ENCODE measurements at places on chromosomes 5 and 9.

DNA sequence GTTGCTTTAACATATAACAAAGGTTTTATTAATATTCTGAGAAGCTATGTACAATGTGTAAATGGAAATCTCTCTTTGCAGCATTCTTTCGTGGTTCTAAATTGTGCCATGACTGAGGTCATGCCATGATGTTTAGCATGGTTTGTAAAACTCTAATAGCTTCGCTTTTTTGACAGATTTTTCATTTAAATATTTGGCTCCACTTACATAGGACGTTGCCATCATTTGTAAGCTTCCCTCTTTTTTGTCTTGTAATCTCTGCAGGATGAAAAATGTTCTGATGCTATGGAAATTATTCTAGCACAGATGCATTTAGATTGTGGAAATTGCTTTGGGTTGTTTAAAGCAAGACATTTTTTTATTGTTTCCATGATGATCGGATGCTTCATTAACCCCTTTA is 1054.8 kb downstream of the MAT2B start:
- no peak for DNase-seq

DNA sequence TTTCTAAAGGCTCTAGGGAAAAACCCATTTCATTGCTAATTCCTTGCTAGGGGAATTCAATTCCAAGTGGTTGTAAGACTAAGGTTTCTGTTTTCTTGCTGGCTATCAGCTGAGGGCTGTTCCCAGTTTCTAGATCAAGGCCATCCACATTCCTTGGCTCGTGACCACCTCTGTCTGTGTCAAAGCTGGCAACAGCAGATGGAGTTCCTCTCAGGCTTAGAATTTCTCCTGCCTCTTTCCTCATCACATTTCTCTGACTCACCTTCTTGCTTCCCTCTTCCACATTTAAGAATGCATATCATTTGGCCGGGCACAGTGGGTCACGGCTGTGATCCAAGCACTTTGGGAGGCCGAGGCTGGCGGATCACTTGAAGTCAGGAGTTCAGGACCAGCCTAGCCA is 19.0 kb downstream of the DAB2IP start:
- DNase-seq, result no peak

GRCh38 chr5:66994790-66995189 is 201.8 kb downstream of the CD180 start:
- no peak for DNase-seq

DNA sequence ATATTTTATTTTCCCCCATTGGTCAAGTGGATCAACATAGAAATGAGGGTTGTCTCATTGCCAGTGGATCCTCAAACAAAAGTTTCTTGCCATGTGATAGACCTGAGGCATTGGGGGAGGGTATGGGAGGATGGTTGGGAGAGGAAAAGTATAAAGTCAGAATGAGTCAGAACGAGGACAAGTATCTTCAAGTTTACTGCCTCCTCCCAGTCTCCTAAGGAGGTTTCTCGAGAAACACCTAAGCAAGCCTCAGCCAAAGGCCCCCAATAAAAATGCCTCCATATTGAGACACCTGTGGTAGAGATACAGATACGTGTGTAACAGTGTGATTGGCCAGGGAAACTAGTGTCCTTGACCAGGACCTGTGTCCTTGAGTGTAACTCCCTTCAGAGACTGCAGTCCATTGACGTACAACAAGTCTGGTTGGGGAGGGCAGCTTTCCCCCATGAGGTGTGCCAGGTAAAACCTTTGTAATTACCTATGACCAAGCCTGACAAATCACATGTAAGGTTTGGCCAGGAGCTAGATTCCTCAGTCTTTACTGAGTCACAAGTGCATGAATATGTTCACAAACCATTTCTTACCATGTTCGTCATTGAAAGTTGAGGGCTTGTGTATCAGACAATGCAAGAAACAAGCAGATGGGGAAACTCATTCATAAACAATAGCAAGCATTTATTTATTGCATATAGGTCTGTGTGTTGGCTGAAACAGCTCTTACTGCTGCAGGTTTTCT is 198.6 kb upstream of the SH3GL2 start:
- DNase-seq, result no peak

DNA sequence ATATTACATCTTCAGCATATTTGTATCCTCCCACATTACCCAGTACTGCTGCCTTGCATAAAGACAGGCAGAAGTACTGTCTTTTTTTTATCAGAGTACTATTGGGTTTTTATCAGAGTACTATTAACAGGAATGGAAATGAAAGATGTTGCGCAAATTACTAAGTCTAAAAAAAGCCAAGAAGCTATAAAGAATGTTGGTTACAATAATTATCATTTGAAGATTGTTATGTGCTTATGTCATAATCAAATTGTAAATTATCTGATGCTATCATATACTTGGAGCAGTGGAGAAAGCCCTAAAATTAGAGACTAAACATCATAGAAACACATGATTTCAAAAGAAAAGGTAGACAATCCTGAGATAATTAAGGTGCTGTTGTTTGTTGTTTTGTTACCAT is 188.8 kb downstream of the CCDC192 start:
- no peak for DNase-seq

- DNase-seq, result no peak
Measured at GRCh38 chr9:132562306-132562573, 20.2 kb upstream of the BARHL1 start.

GRCh38 chr9:33349743-33350142 is 52.6 kb downstream of the AQP7 start:
- DNase-seq, result no peak

- no peak for DNase-seq
Measured at GRCh38 chr5:157677931-157678330, 6.6 kb downstream of the C5orf52 start.

GRCh38 chr9:127167560-127168326 is 45.3 kb upstream of the ANGPTL2 start:
- DNase-seq, result no peak
